NT2/D1 (cell line): ENCODE measurements at places on chromosomes 2 and 18.

GRCh38 chr2:85455552-85456090, 37.1 kb downstream of the SH2D6 start:
- DNase-seq = no peak

GRCh38 chr18:36095936-36096519, 28.7 kb upstream of the RPRD1A start:
- DNase-seq = peak; percentile 20

DNA sequence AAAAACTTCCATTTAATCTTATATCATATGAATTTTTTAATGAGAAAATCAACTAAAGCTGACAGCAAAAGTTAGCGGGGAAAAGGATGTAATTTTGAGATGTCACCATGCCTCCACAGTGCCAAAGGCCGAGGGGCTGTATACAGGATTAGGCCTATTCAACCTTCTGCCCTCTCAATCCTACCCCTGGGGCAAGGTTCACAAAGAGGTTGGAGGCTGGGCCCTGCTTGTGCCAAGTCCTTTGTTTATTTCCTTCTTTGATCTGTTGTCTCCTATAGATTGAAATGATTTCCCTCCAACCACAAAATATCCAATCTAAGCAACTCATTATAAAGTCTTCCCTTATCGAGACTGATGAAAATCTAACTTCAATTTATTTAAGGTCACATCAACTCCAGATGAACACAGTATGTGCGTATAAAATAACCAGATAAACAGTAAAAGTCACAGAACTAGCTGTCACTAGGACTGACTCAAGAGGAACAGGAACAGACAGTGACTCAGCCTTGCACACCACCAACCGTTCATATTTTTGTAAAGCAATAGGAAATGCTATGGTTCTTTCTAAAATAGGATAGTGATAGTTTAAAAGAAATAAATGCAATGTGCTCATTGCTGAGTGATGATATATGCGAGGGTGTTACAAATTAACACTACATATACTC, 95.8 kb downstream of the SLC25A12 start:
- no peak for DNase-seq

DNA sequence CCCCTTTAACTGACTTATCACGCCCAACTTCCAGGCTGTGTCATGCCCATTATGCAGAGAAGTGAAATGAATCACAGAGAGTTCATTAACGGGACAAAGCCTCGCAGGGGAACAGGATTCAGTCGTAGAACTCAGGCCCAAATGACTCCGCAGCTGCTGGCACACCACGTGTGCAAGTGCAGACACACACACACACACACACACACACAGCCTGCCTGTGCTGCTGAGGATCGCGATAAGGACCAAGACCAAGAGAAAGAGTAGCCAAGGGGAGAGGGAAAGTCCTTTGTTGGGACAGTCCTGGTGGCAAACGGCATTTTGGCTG, 90.0 kb upstream of the TAF1B start:
- DNase-seq = no peak

DNA sequence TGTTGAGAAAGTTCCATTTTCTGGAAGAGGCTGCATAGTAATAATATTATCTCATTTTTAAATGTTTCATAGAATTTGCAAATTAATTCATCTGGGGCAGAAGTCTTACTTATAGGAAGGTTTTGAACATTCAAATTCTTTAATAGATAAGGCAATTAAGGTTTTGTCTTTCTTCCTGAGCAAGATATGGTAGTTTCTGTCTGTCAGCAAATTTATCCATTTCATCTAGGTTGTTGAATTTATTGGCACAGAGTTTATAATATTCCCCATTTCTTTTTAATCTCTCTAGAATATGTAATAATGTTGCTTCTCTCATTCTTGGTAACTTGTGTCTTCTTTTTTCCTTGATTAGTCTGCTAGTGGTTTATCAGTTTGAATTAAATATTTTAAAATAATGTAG, 90.2 kb upstream of the EPB41L5 start:
- DNase-seq = no peak

DNA sequence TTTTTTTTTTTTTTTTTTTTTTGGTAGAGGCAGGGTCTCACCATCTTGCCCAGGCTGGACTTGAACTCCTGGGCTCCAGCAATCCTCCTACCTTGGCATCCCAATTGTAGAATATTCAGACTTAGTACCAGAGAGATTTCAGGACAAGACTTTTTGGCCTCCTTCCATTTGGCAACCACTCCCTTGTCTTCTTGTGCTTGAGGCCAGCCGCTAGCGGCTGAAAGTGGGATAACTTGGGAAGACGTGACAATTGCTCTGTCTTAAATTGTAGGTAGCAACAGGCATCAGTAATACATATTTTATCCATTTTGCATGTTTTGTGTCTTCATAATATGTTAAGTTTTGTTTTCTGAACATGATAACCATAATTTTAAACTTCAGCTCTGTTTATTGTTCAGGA, 53.3 kb upstream of the TTN start:
- no peak for DNase-seq

DNA sequence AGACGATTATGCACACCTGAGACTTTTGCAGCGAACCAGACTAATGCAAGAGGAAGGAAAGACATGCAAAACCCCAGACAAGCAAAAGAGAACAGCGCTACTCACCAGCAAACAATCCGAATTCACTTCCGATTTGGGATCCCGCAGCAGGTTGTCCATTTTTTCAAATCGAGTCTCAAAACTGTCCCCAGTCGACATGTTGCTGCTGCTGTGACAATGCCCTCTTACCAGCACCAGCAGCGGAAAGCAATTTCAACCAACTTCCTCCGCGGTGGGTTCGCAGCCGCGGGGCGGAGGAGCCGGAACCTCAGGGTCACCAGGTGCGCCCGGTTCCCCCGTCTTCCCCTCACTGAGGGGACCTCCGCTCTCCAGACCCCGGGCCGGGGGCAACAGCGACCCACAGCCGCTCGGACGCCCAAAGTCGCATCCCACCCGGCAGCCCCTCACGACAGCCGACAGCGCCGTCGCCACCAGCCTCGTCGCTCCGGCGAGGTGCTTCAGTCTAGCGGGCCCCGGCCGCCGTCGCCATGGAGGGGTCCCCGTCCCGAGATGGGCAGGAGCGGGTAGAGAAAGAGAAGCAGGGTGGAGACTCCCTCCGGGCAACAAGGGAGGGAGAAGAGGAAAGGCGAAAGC, 784 bp downstream of the ROCK1 start:
- peak; percentile 15 for DNase-seq

GRCh38 chr18:50849419-50849821, 29.5 kb upstream of the ME2 start:
- DNase-seq = no peak

GRCh38 chr2:55668956-55669355, 24.7 kb downstream of the PNPT1 start:
- no peak for DNase-seq

- no peak for DNase-seq
Observed at GRCh38 chr2:106963156-106963555, 77.2 kb upstream of the ST6GAL2 start.

DNA sequence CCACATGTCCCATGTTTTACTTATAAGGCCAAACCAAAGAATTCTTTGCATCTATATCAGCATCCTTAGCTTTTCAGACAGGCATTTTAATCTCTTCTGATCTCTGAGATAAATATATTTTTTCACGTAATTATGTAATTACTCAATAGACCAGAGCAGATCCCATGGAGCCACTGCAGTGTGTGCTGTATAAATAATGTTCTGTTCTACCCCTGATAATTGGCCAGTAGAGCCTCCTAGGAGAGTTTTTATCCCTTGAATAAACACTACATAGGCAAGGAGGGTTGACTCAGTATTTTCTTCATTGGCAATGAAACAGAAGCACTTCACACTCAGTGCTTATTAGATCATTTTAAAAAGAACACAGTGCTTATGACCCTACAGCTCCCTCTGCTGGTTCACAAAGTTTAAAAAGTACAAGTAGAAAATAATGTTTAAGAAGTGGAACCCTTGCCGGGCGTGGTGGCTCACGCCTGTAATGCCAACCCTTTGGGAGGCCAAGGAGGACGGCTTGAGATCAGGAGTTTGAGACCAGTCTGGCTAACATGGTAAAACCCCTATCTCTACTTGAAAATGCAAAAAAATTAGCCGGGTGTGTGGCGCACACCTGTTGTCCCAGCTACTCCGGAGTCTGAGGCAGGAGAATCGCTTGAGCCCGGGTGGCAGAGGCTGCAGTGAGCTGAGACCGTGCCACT, 91.9 kb downstream of the PPP1R1C start:
- peak; percentile 63 for DNase-seq

GRCh38 chr18:26650310-26651268, 102.2 kb upstream of the KCTD1 start:
- no peak for DNase-seq

GRCh38 chr18:43539862-43540261, 262.6 kb upstream of the SYT4 start:
- DNase-seq = no peak

- no peak for DNase-seq
Observed at GRCh38 chr18:63312019-63312409, 7.6 kb downstream of the BCL2 start.

DNA sequence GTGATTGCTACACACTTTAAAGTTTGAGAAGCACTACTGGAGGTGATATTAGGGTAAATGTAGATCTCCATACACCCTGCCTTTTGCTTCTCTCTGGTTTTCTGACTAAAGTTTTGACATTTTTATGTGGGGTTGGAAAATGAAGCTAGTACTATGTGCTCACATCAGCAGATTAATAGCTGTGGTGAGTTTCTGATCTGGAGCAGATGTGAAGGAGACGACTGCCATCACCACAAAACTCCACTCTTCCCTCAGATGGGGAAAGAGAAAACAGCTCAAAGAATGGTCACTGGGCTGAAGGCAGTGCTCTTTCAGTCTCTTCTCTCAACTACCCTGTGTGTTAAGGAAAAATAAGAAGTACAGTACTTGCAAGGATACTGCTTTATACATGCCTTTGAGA, 37.2 kb downstream of the PLEKHA3 start:
- DNase-seq = no peak

DNA sequence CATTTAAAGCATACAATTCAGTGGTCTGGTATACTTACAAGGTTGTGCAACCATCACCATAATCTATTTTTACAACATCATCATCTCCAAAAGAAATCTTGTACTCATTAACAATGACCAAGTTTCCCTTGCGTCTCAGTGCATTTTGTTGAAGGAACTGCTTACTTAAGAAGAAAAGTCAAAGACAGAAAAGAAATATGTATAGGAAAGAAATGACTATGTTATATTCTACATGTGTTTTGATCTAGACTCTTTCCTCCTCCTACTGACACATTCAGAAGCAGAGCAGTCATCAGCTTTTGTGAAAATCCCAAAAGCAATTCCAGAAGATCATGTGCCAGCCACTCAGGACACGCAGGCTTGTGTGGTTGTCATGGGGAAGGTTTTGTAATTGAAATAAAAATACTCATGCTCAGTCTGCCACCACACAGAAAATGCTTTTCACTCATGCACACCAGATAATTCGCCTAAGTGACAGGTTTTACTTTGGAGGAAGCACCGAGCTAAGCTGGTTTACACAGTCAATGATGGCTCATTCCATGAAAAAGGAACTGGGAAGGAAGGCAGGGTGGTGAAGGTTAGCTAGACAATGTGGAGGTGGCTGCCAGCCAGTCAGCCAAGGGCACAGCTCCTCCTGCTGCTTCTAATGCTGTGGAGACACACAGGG, 158.5 kb upstream of the REV1 start:
- no peak for DNase-seq

- no peak for DNase-seq
Observed at GRCh38 chr2:129922571-129923264, 56.7 kb upstream of the RAB6C start.

- DNase-seq = no peak
Observed at GRCh38 chr2:63790906-63791305, 50.8 kb upstream of the UGP2 start.

DNA sequence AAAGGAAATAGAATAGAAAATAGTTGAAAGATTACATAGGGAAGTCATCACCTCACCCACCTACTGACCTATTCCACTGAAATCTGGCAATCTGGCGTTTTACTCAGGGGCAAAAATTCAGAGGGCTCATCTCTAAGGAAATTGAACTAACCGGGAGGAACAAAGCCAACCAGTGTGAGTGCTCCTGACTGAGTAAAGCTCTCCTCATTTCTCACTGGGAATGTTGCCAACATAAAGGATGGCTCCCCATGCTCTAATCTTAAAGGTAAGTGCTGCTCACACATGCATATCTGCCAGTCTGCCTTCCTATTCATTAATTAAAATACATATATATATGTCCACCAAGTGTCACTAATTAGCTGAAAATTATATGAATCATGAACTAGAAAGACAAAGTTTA, 13.5 kb upstream of the DOK6 start:
- no peak for DNase-seq

GRCh38 chr2:56576001-56576400, 392.2 kb downstream of the CCDC85A start:
- no peak for DNase-seq

- no peak for DNase-seq
Observed at GRCh38 chr18:74234326-74235171, 57.2 kb downstream of the CYB5A start.

DNA sequence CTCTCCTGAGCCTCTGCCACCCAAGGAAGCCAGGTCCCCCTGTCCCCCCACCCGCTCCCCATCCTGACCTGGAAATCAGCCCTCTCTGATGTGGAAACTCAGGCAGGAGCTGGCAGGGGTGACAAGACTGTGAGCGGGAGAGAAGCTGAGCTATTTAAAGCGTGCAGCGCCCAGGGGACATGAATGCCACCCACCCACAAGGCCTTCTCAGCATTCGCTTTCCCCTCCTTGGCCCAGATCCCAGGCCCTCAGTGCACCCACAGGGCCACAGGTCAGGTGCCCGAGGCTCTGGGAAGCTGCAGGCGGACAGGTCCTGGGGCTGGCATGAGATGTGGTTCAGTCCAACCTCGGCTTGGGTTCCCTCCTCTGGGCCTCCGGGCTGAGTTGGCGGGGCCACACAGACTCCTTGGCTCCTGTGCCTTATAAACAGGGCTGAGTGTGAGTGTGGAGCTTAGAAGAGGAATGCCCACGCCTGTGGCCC, 168.3 kb downstream of the SMAD7 start:
- no peak for DNase-seq

- no peak for DNase-seq
Observed at GRCh38 chr18:50410894-50411293, 36.0 kb downstream of the SKA1 start.

DNA sequence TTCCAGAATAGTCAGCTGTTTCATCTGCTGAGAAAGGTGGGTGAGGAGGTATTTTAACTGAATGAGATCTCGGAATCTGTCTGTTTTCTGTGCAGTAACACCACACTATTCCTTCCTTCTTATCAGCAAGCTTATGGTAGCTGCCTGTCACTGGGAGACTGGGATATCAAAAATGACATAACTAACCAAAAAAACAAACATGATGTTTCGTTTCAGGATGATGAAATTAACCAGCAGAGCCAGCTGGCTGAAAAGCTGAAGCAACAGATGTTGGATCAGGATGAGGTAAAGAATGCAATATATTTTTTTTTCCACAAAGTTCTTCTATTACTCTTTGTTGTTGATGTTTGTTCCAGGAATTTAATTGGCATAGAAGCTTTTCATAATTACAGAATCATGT, 59.8 kb upstream of the LYPD6B start:
- no peak for DNase-seq
